ENCODE measurements at places on chromosomes 7 and 10. TPM values are rescaled to one million over a fixed set of nuclear protein-coding genes. Genes with fewer than 3 reads are reported as not detected.
A peak's percentile ranks its signal among the peaks of the same experiment; 100 is the strongest.

DNA sequence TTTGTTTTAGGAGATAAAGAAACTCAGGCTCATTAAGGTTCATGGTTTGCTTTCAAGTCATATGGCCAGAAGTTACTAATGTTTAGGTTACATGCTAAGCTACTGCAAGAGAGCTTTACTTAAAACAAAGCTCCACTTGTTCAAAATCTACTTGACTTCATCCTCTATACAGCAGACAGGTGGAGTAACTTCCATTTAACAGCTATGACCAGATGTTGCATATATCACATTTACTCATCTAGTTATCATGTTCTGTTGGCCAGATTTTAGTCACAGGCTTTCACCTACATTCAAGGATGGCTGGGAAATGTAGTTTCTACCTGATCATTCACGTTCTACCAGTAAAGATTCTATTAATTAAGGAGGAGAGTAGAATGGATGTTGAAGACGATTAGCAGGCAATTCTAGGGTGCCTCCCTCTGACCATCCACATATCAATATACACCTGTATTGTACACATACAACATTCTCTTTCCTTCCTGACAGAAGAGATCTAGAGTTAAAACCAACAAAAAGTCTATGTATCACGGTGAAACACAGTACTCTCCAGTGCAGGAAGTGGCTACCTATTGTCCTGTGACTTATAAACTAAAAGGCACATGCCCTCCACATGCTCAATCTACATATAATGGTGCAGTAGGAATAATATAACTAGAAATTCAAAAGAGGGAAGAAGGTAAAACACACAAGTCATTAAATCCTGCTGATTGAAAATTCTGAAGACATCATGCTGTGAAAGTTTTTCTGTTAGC is 488.0 kb downstream of the MDFIC start:
- DNase-seq = no peak

DNA sequence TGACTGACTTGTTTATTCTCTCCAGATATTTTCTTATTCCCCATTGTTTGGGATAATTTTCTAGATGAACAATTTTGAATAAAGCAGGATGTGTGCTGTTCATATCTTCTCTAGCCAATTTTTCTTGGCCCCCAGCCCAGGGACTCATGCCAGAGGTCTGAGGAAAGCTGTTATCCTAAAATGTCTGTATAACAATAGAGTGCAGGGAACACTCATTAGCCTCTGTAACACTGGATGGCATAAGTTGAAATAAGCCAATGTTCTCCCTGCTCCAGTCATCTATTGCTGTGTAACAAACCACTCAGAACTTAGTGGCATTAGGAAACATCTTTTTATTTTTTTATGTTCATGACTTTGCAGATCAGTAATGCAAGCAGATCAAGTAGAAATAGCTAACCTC is 121.7 kb upstream of the TRIM24 start:
- peak; percentile 82 for DNase-seq

DNA sequence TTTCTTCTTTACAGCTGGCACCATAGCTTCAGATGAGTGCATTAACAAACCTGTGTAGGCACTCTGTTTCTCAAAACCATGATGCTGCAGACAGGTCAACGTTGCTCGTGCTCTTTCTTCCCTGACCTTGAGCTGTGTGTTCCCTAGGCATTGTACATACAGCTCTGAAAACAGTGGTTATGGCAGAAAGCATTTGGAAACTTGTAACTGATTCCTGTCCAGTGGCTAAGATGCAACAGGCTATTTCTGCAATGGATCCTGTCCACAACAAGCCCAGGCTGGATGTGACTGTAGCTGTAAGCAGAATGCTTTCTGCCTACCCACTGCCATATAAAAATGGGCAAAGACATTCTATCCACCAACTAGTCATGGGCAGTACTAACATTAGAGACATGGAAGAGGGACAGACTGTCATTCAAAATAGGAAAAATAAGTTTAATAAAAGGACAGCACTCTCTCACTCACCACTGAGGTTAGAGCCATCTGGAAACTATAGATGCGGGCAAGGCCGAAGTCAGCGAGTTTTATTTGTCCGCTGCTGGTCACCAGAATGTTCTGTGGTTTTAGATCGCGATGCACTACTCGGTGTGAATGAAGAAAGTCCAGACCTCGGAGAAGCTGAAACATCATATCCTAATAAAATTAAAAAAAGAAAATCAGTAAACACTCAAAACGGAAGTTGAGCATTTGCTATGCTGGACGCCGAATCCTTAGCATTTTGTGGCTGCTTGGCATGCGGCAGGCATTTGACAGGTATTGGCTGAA is 111.0 kb downstream of the CDK6 start:
- no peak for DNase-seq

ZNF503 gene
- total RNA-seq = 8.1 TPM

DNA sequence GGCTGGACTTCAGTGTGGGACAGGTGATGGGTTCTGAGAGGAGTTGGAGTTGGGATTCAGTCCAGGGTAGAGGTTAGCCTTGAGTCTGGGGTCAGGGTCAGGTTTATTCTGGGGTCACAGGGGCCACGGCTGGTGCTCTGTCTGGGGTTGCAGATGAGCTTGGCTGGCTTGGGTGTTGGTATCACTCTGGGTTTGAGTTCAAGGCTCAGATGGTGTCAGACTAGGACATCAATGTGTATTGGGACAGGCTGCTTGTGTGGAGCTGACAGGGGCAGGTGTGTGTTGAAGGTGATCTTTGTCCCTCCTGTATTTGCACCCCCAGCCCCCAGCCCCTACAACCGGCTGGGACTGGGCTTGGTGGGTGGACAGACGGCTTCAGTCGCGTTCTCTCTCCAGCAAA is 26.8 kb downstream of the TMEM270 start:
- no peak for DNase-seq

DNA sequence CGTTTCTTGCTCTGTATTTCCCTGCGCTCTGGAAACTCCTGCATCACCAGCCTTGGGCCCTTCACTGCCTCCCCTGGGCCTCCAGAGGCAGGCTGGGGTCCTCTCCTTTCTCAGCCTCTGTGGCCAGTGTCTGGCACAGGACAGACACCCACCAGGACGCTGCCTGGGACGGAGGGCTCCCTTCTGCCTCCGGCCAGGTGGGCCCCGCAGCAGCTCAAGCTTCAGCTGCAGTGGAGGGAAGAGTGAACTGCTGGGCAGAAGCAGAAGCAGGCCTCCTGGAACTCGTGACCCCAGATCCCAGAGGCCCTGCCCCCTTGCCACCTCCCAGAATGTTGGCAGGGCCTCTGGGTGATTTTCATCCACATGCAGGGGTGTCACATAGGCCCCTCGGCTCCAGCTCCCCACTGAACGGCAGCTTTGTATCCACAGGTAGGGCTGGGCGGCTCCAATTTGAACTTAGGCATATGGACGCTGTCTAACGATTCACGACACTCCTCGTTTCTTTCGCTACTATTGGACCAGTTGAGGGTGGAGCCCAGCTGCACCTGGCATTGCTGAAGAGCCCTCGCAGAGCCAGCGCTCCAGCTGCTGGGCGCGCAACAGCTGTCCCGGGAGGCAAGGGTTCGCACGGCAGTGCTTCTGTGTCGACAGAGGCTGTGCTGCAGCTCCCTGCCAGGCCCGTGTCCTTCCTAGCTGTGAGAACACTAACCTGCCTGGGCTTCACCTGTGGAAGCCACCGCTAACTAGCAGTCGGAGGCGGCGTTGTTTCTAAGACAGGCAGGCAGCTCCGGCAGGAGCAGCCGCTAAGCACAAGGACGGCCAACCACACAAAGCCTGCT is 18.4 kb upstream of the GPR146 start:
- DNase-seq = no peak

- DNase-seq = no peak
Measured at GRCh38 chr10:124469956-124470484, 8.4 kb downstream of the LHPP start.

GRCh38 chr7:132402096-132402495 is 174.2 kb downstream of the PLXNA4 start:
- DNase-seq = no peak

DNA sequence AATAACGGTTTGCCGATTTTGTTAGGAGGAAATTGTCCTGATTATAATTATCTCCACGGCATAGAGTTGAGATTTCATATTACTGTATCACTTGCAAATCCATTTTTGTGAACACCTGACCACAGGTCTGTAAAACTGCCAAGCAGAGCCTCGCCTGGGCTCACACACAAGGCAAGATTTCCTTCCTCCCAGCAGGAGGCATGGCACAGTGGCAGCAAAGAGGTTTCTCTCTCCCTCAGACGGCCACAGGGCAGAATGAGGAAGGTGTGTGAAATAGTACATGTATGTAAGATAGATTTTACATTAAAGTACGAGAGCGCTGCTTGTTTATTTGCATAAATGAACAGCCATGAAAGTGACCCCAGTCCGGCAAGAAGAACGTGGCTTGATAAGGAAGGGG is 130.1 kb downstream of the CELF2 start:
- DNase-seq = no peak

GRCh38 chr10:110488940-110489339 is 8.8 kb upstream of the DUSP5 start:
- no peak for DNase-seq

PRPS1L1 gene
- total RNA-seq = not detected

UCN3 gene
- total RNA-seq = not detected

GRCh38 chr7:68067845-68068244 is 1071.2 kb downstream of the TYW1 start:
- no peak for DNase-seq

SUN3 gene
- 0.22 TPM for total RNA-seq

DNA sequence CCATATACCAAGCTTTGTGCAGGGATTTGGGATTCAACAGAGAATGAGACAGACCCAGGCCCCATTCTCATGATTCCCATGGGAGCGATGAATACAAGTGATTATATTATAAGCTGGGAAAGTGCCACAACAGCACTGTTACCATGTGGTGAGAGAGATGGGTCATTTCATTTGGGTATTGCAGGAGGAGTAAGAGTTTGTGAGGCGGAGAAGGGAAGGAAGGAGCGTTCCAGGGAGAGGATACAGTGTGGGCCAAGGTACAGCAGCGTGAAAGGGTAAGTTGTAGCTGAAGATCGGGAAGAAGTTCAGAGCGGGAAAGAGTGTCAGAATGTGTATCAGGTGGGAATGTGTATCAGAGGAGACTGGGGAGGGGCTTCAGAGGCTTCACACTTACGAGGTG is 38.5 kb downstream of the GOLGA7B start:
- DNase-seq = no peak

TMEM130 gene
- not detected for total RNA-seq
